ENCODE measurements at places on chromosomes 16 and 17.

- DNase-seq = no peak
These were observed 1.2 kb downstream of the GRN start for GRCh38 chr17:44346064-44346844.

- no peak for DNase-seq
These were observed 8.3 kb downstream of the ALOX15B start for GRCh38 chr17:8046929-8047768.

DNA sequence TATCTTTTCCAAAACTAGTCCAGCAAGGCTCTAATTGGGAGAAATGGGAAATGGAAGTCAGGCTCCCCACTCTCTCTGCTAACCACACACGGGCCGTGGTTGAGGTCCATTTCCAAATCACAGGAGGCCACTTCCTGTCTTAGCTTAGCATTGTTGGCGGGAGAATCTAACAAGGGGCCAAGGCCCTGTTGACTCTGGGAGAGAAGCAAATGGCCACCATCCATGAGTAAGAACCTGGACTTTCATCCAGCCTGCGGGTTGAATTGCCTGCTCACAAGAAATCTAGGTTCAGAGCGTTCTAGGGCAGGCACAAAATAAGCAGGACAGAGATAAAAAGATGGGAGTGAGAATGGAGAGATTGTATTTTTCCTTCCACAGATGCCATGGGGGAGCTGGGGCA lies 5.7 kb downstream of the FAM20A start:
- DNase-seq = no peak

GRCh38 chr16:82257990-82258389 lies 88.0 kb upstream of the MPHOSPH6 start:
- DNase-seq = no peak

DNA sequence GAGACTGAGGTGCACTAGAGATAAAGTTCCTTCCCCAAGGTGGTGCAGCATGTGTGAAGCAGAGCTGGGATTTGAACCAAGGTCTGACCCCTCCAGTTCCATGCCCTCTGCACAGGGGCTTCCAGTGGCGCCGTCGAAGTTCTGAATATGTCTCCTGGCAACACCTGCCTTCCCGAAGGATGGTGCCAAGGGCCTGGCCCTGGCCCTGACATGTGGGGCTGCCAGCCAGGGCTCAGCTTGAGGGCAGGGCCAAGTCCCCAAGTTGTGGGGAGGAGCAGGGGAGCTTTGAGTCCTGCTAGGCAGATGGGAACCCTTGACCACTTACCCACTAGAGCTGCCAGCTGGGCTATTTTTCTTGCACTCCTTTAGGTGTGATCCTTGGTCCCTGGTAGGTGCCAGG lies 56.4 kb downstream of the NKD1 start:
- no peak for DNase-seq

DNA sequence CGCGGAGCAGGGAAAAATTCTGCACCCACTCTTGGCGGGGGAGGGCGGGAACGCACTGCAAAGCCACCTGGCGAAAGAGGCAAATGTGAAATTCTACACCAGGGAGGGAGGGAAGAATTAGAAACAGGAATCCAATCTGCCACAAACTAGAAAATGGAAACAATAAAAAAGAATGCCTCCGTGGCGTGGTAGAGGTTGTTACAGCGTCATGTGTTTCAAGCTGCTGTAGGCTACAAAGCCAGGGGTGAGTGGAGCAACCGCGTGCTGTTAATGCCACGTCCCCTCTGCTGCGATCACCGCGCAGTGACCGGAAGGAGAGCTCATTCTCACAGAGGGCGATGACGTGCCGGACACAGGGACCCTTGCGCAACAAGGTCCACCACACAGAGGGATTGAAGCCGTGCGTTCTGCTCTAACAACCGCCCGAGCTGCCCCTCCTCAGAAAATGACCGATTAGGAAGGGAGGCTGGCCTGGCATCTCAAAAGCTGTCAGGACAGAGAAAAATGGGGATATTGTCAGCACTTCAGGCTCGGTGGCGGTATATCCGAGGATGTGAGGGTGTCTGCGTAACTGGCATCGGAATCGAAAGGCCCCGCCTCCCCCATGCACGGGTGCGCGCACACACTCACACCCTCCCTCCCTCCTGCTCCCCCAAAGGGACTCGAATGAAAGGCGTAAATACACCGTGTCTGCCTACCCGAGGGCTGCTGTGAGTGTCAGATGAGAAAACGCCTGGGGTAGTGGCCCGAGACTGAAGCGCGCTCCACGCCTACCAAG lies 70.8 kb upstream of the TNRC6C start:
- no peak for DNase-seq

- DNase-seq = no peak
These were observed 1.2 kb downstream of the PSMD11 start for GRCh38 chr17:32445497-32445896.

DNA sequence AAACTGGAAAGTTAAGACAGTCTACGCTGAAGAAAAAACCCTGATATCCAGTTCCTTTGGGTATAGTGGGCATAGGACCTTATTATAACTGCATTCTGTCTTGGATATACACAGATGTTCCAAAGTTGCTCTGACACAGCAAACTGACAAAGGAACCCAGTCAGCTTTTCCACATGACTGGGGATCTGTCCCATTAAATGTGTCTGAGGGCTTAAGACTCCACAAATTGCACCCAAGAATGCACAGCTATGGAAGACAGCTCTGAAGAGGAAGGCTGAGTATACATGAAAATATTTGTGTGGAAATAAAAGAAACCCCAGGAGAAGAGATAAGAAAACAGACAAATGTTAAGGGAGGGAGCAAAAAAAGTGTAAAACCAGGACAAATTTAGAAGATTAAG lies 114.1 kb downstream of the SPAG9 start:
- no peak for DNase-seq

DNA sequence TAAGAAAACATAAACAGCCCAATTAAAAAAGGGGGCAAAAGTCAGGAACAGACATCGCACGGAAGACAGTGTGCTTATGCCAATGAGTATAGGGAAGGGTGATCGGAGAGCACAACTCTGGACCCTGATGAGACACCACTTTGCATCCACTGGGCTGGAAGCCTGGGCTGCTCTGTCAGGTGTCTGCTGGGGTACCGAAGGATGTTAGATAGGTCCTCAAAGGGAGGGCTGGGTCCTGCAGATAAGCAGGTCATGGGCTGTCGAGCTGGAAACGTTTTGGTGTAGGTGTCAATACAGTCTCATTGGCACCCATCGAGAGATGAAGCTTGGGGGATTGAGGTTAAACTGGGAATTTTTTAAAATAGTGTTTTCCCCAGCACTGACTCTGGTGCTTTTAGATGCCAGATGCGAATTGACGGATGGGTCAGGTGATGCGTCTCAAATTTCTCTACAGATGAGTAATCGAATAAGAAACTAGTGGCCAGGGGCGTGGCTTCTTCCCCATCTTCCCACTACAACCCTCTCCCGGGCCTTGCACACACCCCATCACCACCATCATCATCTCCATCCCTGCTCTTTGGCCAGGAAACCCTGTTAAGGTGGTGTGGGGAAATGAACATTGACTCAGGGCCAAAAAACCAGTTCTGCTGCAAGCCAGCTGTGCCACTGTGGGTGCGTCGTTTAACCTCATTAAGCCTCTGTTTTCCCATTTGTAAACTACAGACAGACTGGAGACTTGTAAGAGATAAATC lies 47.8 kb upstream of the IRF8 start:
- no peak for DNase-seq

GRCh38 chr16:67170168-67170948 lies at the start of gene NOL3:
NOL3 (plus strand) TSS chr16:67170538.
- DNase-seq = peak; percentile 95

- no peak for DNase-seq
These were observed 12.4 kb downstream of the COIL start for GRCh38 chr17:56948491-56948890.

- no peak for DNase-seq
These were observed 325.7 kb downstream of the XYLT1 start for GRCh38 chr16:17145029-17145428.

DNA sequence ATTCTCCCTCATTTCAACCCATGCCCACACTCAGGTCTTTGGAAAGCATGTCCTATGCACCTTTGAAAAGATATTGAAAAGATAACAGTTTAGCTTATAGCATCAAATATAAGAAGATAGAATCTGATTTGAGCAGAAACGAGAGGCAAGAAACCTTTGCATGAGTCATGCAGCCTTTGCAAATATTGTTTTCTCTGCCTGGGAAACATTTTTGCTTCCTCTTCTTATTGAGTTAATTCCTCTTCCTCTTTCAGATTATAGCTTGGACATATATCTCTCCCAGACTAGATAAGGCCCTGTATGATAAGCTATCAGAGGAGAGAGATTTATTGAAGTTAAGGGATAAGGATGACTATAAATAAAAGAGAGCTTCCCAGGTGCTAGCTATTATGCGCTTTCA lies 46.1 kb upstream of the KCNJ2 start:
- DNase-seq = no peak

DNA sequence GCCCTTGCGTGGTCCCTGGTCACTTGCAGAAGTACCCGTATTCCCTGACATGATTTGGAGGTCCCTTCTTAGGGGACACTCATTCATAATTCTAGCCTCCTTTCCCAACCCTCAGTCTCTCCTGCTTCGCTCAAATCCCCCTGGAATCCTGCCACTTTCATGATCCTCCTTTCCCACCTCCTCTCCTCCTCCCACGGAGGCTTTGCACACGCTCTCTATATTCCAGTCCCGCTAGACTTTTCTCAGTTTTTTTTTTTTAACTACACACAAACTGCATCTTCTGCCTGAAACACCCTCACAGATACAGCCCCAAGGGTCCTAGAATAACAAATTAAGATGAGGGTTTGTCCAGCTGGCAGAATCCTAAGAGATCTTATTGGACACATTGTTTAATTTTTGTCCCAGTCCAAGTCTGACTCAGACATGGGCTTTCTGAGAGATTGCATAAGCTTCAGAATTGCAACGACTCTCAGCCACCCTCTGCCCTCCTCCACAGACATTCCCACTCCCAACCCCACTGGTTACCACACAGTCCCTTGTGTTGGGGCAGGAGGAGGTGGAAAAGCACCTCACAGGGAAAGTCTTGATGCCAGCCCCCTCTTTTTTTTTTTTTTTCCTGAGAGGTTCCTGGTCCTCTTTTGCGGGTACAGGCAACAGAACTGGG lies 739.5 kb upstream of the EEF2KMT start:
- no peak for DNase-seq

DNA sequence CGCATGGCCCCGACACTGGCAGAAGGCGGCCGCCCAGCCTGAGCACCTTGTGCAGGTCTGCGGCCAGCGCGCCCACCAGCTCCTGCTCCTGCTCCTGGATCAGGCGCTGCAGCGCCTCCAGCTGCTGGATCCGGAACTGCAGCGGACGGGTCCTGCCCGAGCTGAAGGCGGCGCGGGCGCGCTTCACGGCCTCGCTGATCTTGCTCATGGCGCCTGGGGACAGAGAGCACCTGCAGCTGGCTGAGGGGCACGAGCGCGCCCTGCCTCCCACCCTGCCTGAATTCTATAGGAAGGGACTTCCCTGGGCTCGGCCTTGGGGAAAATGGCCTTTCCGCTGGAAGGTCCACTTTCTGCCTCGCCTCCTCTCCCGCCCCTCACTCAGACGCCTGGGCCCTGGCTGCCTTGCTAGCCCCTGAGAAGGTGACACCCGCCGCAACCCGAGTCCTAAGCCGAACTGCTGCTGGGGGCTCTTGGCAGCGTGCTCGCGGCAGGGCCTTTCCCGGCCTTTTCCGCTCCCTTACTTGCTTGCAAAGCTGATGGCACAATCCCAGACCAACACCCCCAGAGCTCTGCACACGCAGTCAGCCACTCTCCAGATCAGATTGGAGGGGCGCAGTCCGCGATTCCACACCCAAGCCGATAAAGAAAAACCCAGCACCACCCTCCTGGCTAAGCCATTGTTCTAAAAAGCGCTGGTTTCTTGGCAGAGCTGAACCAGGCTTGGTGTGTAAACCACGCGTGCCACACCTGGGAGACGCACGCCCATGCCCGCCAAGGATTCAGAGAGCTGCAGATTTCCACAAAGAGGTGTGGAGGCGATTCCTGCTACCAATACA lies 3.0 kb downstream of the ALDH3A1 start:
- peak; percentile 81 for DNase-seq

DNA sequence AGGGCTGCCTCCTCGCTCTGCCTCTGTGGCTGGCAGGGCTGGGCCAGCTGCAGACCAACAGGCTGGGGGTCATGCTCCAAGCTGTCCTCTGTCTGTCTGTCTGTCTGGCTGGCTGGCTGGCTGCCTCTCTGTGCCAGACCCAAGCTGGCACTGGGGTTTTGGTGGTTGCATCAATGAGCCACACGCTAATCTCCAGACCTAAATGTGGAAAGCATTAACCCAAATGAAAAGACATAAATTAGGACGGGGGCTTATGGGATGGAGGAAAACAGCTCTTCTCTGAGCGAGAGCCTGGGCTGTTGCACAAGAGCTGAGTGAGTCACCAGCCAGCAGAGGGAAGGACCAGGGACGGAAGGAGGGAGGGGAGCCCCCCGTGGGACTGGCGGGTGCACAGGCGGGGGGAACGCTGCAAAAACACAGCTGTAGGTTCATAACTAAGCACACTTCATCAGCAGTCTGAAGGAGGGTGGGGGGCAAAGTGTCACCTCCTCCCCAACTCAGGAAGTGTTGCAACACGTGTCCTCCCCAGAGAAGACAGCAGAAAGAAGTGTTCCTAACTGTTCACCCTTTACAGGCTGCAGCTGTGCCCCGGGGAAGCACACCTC lies 83.4 kb downstream of the GAS7 start:
- no peak for DNase-seq

DNA sequence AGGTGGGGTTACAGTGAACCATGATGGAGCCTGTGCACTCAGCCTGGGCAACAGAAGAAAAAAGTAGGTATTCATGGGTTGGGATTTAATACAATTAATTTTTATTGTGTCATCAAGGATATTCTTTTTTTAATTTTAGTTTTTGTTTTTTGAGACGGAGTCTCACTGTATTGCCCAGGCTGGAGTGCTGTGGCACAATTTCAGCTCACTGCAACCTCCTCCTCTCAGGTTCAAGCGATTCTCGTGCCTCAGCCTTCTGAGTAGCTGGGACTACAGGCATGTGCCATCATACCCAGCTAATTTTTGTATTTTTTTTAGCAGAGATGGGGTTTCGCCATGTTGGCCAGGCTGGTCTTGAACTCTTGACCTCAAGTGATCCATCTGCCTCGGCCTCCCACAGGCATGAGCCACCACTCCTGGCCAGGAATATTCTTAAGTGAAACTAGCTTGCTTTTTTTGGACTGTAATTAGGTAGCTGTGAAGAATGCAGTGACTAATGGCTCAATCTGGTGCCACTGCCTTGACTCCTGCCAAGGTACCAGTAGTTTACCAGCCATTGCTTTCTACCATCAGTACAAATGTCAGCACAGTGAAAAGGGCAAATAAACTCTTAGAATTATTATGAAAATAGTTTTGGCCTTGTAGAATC lies 4.8 kb downstream of the PPM1D start:
- DNase-seq = no peak

DNA sequence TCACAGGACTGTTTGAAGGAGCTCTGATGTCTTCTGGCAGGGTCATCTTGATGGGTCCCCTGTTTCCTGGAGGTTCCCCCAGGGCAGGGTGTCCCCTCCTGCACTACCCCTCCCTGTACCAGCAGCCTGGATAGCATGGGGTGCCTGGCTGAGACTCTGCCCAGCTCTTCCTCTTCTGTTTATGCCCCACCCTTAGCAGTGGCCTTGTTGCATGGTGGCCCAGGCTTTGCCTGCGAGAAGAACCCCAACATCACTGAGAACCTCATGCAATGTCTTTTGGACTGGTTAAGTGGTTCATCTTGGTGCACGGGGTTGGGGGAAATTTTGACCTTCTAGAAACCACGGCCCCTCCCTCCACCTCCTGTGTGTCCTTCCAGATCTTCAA lies 121.8 kb downstream of the IRX3 start:
- no peak for DNase-seq
